ENCODE measurements at places on chromosomes 16 and 17.
A peak's percentile ranks its signal among the peaks of the same experiment; 100 is the strongest.

DNA sequence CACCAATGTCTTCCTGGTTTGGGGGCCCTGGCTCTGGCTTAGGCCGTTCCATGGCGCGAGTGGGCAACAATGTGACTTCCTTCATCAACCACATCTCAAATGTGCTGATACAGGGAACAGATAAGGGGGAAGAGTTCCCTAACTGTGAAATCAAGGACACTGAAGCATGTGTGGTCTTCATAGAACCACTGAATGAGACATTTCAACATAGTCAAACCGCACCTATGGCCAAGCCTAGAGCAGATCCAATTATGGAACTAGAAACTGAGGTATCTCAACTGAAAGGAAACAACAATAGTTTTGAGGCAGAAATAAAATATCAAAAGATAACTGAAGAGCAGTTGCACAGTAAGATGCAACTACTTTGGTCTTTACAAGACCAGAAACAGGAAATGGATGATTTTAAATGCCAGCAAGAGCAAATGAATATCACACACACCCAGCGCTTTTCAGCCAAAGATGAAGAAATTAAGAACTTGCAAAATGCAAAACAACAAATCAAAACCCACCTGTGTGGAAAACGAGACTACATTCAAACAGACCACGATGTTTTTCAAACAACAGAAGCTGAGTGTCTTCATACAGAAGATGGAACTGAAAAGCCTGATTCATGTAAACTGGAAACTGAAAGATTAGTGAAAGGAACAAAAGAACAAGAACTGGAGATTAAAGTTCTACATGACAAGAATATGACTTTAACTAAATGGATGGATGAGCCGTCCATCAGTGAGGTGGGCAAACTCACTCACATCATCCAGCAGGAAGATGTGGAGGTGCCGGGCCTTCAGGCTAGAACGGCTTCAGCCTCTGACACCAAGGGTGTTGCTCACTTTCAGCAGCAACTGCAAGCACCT lies 18.1 kb upstream of the LCMT1 start:
- peak; percentile 43 for DNase-seq

DNA sequence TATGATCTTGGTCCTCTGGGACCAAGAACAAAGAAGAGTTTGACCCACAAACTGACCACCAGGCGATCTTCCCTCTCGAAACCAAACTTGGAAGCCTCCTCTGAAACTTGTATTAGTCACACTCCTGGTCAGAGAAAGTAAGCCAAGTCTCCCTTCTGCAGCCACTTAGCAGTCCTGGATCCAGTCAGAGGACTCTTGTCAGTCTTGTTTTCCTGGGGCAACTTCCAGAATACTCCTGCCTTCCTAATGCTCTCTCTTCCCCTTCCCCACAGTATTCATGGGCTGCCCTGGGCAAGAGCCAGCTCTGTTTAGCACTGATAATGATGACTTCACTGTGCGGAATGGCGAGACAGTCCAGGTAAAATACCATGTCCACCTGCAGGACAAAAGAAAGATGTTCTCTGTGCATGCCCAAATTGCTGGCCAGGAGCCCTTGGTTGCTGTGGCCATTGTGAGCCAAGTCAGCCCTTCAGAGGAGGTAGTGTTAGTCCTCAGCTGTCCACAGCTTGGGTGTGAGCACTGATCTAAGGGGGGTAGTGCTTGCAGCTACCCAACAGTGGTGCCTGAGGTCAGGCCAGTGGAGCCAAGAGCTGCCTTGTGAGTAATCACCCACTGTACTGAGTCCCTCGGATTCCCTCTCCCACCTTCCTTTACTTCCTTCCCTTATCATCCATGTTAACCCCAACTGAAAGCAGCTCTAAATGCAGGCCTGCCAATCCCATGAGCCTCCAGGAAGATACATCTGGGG lies 31.2 kb downstream of the CDH3 start:
- DNase-seq: no peak

GRCh38 chr17:57178839-57179238 lies 77.5 kb upstream of the MSI2 start:
- DNase-seq: no peak

DNA sequence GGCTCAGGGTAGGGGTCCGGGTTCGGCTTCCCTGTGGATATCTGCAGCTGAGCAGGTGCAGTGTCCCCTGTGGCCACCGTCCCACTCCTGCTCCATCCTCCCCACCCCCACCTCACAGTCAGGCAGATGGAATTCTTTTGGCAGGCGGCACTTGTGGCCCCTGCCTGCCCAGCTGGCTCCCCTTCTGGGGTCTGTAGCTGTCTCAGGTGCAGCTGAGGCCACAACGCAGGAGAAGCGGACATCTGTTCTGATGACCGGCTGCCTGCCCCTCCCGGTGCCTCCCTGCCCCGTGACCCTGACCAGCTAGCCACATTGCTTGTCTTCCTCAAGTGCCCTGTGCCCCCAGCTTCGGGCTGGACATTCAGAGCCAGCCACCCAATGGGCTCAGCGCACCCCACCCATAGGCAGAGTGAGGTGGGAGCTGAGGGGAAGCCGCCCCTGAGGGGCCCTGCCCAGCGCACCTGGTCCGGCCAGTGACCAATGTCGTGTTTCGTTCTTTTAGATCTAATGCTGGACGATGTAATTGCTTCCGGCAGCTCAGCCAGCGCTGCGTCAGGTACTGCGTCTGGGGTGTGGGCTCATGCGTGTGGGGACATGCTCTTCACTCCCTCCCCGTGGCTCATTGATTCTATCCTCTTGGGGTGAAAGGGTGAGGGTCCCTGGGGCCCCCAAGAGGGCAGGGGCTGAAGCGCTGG lies 25.2 kb upstream of the ABCC3 start:
- no peak for DNase-seq

DNA sequence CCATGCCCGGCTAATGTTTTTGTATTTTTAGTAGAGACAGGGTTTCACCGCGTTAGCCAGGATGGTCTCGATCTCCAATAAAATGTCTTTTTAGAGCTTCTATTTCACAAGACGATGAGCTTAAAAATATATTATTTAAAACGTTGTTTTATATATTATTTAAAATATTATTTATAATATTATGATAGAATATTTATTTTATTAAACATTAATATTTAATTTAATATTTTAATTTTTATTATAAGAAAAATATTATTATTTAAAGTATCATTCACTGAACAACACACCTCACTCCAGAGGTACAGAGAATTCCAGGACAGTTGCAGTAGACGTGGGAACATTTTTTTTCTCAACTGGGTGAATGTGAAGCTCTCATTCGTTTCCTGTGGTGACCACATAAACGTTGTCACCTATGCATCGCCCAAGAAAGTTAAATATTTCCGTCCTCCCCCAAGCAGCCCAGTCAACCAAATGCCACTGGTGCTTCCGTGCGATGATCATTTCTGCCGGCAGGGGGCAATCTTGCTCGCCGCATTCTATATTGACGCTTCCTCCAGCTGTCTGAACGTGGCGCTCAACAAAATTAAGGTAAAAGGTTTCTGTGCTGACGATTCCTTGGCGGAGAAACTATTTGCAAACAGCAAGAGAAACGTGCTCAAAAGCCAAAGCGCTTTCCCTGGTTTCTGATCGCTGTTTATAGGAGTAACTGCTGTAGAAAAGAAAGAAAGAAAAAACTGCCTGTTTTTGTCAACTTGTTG lies 41.7 kb upstream of the PRSS54 start:
- DNase-seq: peak; percentile 89

DNA sequence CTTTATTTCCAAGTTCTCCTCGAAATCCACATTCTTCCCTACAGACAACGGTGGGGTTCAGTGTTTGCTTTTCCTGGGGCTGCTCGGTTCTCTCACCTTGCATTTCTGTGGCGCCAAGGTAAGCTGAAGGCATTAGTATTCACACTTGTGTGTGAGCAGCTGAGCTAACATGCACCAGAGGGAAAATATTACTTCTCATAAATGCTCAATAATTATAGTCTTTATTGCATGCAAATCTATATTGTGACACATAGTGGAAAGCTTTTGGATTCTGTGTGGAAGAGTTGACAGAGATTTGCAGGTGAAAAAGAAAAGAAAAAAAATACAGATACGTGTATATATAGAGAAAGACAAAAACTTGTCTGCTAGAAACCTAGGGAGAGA lies 411.8 kb downstream of the MAF start:
- DNase-seq: no peak

- DNase-seq: no peak
These were observed 10.3 kb upstream of the PVALEF start for GRCh38 chr17:81154961-81155360.

DNA sequence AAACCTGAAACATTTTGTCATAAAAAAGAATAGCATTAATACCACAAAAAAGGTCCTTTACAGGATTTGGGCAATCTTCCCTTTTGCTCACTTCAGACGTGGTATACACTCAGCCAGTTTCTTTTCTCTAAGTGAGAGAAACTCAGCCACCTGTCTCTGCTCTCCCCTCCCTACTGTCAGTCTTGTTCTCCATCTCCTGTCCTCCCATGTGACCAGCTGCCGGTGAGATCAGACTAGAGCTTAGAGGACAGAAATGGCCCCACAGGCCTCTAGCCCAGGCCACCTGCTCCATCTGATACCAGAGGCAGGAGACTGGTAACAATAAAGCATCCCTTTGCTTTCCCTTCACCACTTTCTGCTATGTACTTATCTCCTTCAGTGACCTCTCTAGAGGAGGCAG lies 34.9 kb downstream of the CMC2 start:
- DNase-seq: no peak

GRCh38 chr16:53435066-53435688 lies 906 bp downstream of the RBL2 start:
- peak; percentile 84 for DNase-seq

GRCh38 chr17:7703584-7704479 lies 1.2 kb upstream of the EFNB3 start:
- DNase-seq: no peak

GRCh38 chr17:68439656-68440290 lies 17.5 kb downstream of the WIPI1 start:
- DNase-seq: no peak

DNA sequence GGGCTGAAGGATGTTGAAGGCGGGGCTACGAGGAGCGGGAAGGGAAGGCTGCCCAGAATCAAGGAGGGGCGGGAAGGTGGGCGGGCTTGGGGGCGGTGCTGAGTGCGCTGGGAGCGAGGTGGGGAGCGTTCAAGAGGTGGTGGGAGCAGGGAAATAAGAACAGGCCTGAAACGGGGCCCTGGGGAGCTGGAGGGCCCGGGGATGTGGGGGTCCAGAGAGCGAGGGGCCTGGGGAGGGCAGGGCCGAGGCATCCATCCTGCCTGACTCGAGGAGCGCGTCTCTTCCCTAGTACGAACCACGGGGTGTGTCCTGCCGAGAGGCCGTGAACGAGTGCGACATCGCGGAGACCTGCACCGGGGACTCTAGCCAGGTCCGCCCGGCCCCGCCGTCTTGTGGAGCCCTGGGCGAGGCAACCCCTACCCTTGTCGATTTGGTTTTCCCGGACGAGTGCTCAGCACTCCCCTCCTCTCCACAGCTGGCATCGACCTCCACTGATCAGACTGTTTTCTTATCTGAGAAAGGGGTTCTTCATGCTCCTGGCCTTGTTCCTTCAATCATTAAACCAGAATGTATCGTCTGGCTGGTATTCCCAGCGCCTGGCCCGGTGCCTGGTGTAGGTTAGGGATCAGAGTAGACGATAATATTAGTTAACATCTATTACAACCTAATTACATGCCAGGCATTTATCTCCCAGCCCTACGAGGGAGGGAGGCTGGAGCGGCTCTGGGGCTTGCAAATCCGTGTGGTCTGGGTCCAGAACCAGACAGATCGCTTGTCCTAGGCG lies 17.2 kb downstream of the ADAM11 start:
- DNase-seq: no peak

- DNase-seq: no peak
These were observed 102.6 kb upstream of the ZNF750 start for GRCh38 chr17:82942166-82943130.
